Pons (tissue), 1 donor: ENCODE measurements at places on chromosomes 11 and 22.

DNA sequence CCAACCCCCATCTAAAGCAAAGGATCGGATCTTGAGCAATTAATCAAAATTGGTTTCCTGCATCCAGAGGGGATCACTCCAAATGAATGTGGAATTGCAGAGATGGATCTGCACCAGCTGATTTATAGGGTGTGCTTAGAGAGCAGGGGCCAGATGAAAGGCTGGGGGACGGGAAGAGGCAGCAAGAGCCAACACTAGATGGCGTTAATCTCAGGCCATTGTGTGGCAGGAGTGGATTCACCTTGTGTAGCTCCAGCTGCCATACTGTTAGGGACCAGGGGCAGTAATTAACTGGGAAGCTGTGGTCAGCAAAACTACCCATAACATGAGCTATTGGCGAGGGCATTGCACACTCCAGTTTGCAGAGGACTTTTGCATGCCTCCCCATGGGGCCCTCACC, 35.6 kb downstream of the SERPINH1 start:
- DNase-seq, result peak; percentile 30

DNA sequence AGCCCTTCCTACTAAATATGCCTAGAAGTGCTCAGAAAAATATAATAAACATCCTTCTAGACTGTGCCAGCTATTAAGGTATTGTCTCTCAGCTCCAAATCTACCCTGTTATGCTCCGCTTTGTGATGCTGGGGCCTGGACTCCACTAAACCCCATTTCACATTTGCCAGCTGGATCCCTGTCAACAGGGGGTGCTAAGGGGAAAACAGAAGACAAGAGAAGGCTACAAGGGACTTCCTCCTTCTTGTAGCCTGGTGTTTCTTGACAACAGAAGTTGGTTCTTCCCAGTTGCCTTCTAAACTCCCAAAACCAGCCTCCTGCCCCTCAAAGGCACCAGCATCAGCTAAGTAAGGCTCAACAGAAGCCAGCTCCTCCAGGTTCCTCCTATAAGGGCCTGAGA, 5.2 kb downstream of the NUMA1 start:
- DNase-seq, result peak; percentile 63

GRCh38 chr22:17164392-17165024, 5.4 kb upstream of the HDHD5 start:
- no peak for DNase-seq

DNA sequence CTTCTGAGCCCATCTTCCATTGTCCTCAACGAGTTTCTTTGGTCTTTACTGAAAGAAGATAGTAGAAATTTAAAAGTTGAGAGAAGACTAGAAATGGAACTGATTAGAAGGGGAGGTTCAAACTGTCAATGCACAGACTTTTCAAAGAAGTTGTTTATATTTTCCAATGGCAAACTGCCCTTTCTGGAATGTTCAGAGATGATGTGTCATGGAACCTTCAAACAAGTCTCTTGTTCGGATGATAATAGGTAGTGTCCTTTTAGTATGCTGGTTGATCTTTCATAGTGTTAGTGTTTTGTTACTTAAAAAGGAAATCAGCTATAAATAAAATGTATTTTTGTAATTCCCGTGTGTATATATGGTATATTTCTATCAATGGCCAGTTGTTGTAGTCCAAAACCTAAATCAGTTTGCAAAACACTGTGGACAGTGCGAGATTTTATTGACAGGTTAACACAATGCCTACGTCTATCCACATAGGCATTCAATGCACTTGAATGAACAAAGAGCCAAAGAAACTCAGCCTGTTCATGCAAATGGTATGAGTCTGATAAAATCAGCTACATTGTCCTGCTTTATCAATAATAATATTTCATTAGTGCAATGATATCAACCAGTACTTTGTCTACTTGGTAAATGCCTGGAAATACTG, 30.9 kb downstream of the C11orf91 start:
- no peak for DNase-seq

DNA sequence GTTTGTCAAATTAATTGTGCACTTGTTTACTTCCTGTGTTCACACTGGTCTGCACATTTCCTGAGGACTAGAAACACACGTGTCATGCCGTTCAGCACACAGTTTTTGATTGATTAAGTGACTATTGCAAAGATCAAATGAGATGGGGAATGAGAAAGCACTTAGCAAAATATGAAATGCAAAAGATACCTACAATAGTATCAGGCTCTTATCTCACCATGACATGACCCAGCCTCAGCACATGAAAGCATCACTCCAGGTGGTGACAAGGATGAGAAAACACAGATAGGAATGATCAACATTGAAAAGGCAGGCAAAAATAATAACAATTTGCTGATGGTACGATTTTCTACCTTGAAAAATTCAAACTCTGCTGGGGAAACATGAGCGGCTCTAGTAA, 42.1 kb upstream of the TP53I11 start:
- no peak for DNase-seq

GRCh38 chr11:39806652-39807051, 1652.8 kb downstream of the LRRC4C start:
- no peak for DNase-seq

- DNase-seq, result peak; percentile 78
Observed at GRCh38 chr11:128553662-128554362, 33.5 kb downstream of the ETS1 start.

DNA sequence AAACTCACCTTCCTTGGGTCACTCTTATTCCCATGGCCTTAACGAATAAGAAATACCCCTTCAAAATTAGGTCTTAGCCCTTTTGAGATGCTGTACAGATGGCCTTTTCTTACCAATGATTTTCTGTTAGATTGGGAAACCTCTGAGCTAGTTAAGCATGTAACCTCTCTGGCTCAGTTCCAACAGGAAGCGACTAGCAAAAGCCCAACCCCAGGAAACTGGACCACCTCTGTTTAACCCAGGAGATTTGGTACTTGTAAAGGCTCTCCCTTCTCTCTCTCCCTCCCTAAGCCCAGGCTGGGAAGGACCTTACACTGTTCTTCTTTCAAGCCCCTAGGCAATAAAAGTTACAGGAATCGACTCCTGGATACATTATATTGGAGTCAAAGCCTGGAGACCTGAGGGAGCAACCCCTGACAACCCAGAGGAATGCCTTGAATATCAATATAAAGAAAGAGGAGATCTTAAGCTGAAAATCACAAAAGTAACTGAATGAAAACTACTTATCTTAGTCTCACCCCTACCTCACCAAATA, 11.7 kb downstream of the APIP start:
- no peak for DNase-seq

DNA sequence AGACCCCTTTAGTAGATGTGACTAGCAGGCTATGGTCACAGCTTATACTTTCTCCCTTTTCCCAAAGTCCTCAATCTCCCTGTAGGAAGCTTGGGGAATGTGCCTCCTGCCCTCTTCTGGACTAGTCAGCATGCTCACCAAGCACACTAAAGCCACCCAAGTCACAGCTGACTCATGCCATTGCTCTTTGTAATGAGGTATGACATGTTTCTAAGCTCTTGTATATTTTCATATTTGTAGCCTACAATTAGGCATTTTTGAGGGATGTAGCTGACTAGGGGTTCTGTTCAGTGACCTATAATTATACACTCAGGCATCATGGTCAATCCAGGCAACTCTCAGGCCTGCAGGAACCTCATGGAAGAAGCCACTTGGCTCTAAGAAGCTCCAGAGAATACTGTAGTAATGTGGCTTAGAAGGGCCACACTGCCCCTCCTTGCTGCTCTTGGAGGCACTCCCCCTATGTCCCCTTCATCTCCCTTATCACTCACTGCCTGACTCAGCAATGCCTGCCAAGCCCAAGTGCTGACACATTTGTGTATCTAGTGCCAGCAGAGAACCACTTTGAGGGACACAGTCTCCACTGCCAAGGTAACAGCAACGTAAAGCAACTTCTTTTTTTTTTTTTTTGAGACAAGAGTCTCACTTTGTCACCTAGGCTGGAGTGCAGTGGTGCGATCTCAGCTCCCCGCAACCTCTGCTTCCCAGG, 86.2 kb downstream of the RPL27A start:
- no peak for DNase-seq

DNA sequence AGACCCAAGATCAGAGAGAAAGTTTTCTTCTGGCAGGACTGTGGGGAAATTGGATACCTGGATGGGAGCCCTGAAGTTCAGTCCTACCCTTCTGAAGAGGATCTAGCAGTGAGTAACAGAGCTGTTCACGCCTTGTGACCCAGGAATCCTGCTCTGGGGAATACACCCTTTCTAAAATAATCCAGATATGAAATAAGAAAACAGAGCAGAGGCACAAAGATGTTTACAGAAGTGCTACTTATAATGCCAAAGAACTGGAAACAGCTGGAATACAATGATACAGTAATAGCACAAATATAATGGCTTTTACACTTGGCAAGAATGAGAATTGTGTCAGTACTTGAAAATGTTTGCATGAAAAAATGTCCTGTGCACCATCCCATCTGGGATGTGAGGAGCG, 304.0 kb upstream of the NARS2 start:
- no peak for DNase-seq

GRCh38 chr11:93732237-93732892, 8.9 kb downstream of the TAF1D start:
- DNase-seq, result no peak

DNA sequence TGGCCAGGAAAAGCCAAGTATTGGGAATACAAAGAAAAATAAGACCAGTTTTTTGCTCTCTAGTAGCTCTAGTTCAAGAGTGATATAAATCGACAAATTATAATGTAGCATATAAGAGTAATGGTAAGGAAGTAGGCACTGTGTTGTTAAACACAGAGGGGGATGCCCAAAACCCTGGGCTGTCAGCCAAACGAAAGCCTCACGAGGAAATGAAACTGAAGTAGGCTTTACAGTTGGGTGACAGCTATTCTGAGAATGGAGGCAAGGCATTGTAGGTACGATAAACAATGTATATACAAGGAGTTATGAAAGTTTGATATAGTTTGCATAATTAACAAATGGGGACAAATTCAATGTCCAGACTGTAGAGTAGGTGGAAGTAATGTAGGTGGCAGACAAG, 176.4 kb downstream of the FAM181B start:
- peak; percentile 76 for DNase-seq

- no peak for DNase-seq
Observed at GRCh38 chr11:94832604-94833235, 64.6 kb downstream of the AMOTL1 start.

DNA sequence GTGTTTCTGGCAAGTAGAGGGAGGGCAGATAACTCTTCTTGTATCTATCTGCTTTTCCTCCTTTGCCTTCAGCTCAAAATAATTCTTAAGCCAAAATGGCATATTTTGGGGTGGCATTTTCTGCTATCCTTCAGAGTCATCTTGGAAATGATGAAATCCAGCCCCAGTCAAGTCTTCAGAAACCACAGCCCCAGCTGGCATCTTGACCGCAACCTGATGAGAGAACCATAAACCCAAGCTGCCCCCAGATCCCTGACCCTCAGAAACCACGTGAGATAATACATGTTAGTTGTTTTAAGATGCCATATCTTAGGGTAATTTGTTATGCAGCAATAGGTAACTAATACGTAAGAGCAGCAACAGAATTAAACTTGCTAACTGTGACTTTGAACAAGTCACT, 15.1 kb upstream of the PAMR1 start:
- no peak for DNase-seq

DNA sequence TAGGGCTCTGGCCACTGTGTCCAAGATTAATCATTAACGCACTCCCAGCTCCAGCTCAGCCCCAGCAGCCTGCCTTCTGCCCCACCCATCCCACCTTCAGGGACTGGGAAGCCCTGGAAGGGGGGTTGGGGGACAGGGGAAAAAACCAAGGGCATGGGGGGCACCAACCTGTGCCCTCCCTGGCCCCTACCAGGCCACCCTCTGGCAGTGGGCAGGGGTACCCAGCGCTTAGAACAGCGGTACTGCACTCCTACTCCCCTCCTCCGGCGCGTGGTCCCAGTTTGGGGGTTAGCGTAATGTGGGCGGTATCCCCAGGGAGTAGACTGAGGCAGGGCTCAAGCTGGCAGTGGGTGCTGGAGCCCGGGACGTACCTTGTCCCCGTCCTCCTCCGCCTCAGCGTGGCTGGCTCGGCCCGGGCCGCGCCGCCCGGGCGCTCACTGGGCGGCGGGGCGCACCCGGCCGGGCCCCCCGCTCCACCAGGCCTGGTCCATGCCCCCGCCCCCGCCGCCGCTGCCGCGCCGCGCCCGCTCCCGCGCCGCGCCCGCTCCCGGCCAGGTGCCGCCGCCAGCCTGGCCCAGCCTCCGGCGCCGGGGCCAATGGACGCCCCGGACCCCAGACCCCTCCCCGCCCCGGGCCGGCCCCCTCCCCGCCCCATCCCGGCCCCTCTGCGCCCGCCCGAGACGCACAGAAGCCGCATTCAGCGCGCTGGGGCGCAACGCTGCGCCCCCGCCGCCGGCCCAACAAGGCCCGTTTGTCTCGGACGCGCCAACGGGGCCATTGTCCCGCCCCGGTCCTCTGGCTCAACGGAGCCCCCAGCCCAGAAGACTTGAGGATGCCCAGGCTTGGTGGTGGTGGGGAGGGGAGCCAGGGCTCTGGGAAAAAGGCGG, at the start of gene GAL3ST1:
Gene GAL3ST1, minus strand, starts transcription at position 571 of the 887 bp plus-strand sequence. CDS start 17,273 bp downstream, outside the sequence.
- DNase-seq, result peak; percentile 88

DNA sequence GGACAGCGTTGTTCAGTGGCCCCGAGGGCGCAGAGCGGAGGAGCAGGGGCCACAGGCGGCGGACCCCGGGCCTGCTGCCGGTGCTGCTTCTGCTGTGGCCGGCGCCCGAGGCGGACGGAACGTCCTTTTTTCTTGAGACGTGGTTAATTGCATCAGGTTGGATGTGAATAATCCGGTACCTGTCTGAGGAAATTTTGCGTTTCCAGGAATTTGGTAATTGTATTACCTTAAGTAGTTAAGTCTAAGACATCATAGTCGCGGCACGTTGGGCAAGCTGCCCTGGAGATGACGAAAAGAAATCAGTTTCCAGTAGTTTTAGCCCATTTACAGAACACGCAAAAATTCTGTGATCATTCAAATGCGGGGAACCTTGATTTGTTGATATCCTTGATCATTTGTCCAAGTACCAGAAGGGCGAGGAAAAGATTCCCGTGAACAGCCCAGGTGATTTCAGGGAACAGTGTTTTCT, 789 bp downstream of the SPECC1L start:
- DNase-seq, result no peak

DNA sequence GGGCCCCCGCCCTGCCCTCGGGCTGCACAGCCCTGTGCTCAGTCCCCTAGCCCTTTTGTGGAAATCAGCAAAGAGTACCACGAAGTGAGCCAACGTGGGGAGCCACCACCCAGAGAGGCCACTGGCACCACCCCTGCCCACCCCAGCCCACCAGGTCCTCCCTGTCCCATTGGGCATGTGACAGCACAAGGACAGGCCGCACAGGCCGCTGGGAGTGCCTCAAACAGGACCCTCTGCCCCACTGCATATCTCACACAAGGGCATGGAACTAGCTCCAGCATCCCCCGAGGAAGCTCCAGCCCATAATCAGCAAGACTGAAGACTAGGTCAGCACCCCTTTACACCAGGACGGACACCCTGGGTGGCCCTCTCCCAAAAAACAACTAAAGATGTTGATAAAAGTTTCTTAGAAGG, 29.7 kb downstream of the GNB1L start:
- no peak for DNase-seq

DNA sequence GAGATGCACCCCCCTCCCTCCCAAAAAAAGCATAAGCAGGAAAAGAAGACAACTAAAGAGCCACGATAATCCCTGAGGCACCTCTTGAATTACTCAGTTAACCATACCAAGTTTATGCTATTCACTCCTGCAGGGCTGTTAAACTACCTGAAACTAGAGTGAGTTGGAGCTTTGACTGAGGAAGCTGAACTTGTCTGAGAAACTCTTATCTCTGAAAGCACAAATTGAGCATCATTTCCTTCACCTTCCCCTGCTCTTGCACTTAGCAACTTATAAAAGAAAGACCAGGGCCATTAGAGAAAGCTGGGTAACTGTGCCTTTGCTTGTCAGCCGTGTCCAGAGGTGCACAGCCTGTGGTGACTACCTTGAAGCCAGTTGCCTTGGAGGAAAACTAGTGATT, 745.6 kb downstream of the NELL1 start:
- DNase-seq, result no peak

- DNase-seq, result no peak
Observed at GRCh38 chr22:32073823-32074380, 30.8 kb downstream of the SLC5A1 start.
